Activated CD4-positive, alpha-beta T cell treated with anti-CD3 and anti-CD28 coated beads, Interleukin-2, amount 50 U/mL, for 24 hours (primary cell): ENCODE measurements at places on chromosomes 7 and 10.

GRCh38 chr7:108603656-108604306 lies 34.1 kb downstream of the DNAJB9 start:
- no peak for DNase-seq

DNA sequence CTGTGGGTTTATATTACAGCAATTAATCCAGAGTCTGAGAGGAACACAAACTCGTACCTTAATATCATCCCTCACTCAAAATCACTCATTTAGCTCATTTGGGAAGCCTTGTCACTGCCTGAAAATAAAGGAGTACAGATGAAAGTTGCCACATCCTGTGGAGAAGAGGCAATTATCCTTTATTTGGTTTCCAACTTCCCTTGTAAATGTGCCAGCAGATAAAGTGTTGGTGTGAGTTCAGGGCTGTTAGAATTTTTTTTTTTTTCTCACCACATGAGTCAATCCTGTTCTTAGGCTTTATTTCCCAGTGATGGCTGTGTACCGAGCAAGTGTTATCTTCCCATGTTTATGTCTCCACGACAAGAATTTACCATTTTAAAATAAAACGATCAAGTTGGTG lies 99.0 kb upstream of the SMIM30 start:
- no peak for DNase-seq

- no peak for DNase-seq
These were observed 205.1 kb upstream of the CXCL12 start for GRCh38 chr10:44589944-44590449.

- no peak for DNase-seq
These were observed 142.2 kb downstream of the PLXNA4 start for GRCh38 chr7:132434041-132434440.

GRCh38 chr10:31926765-31927564 lies 1.7 kb downstream of the ARHGAP12 start:
- no peak for DNase-seq

GRCh38 chr10:13110908-13111307 lies 10.9 kb downstream of the OPTN start:
- no peak for DNase-seq

DNA sequence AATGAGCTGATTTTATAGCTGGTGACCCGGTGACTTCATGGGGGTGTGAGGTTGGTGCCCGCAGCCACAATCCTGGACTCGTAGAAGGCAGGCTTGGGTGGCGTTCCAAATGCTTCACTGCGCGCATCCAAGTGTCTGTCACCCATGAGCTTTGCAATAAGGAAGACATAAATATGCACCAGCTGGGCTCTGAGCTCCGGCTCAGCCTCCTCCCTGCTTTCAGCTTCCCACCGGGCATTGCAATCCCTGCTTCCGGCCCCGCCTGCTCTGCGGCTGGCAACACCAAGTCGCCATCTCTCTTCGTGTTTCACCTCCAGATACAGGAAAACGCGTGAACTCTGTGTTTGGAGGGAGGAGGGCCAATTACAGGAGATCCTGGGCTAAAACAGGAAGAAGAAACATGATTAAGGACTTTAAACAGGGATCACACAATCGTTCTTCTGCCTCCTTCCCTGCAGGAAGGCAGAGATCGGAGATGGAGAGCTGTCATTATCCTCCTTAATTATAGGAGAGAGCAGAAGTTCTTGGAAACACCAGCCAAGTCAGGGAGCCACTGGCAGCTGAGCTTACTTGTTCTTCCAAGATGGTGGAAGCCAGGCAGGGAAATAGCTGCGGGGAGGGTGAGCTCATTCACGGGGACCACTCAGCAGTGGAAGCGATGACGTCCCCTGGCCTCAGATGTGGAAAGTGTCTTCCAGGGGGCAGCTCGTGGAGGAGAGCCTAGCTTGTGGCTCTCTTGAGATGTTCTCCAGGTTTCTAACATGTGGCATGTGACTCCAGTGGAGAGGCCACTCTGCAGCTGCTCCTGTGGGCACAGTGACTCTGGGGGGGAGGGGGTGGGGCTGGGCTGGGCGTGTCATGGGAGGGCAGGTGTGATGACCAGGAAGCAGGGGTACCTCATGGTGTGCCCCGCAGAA lies 134.9 kb downstream of the CAMK1D start:
- DNase-seq, result no peak

- no peak for DNase-seq
These were observed 95.3 kb upstream of the CYP26C1 start for GRCh38 chr10:92965314-92965713.

DNA sequence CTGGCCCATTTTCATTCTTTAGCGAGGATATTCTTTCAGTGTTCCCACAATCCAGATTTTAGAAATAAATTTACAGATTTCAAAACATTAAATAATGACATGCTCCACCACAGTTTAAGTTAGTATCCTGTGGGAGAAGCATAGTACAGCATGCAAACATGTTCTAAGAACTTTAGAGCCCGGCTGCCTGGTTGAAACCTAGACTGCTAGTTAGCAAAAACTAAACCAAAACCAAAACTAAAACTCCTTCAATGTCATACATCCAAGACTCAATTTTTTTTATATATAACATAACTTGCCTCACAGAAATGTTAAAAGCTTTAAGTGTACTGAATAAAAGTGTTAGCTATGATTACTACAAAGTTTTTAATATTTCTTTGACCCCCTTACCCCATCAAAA lies 17.0 kb downstream of the TRA2A start:
- no peak for DNase-seq
